ENCODE measurements at places on chromosomes 5 and 9. TPM values are rescaled to one million over a fixed set of nuclear protein-coding genes. Genes with fewer than 3 reads are reported as not detected.

FGFR4 gene
- 0.29 TPM for total RNA-seq

MTREX gene
- total RNA-seq, result 67.2 TPM

ASS1 gene
- 85.3 TPM for total RNA-seq

BASP1 gene
- total RNA-seq, result 138 TPM

MUSK gene
- total RNA-seq, result 0.18 TPM

FSD1L gene
- 1.2 TPM for total RNA-seq

SV2C gene
- total RNA-seq, result not detected

All from myometrial cell (primary cell).